ENCODE measurements at places on chromosomes 11 and 22. TPM values are rescaled to one million over a fixed set of nuclear protein-coding genes. Genes with fewer than 3 reads are reported as not detected.

DNA sequence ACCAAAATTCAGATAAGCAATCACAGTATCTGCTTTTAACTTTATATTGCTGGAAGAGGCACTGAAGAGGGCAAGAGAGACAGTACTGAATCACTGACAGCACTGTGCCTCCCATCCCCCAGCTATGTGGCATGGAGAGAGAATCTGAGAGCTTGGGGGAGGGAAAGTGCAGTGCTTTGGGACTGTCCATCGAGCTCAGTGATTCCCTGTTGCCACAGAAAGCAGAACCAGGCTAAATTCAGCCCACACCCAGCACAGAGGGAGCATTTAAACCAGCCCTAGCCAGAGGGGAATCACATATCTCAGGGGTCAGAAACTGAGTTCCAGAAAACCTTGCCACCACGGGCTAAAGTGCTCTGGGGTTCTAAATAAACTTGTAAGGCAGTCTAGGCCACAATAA, 44.3 kb downstream of the KCNQ1 start:
- DNase-seq: no peak

GRCh38 chr22:41544671-41545476, 604 bp upstream of the POLR3H start:
- no peak for DNase-seq

ELFN2 gene
- 1.6 TPM for total RNA-seq

OR5T1 gene
- not detected for total RNA-seq

ZNF280B gene
- 0.33 TPM for total RNA-seq
